ENCODE measurements at places on chromosomes 11 and 22.

GRCh38 chr11:47786373-47786772 lies 19.2 kb upstream of the FNBP4 start:
- DNase-seq = no peak

DNA sequence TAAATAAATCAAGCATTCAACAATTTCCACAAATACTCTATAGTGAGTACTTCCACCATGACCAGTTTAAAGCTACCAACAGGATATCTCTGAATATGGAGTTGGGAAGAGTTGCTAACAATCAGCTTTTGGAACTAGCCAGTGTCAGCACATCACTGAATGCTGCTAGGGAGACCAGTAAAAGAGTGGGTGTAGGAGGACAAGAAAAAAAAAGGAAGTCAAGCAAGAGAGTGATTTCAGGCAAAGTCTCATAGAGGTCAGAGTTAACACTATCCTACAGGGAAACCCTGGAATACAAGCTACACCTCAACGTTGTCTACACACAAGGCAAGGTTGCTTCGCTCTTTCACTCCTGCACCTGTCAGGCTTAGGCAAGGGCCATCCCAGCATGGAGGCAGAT lies 24.2 kb downstream of the EIF3F start:
- DNase-seq = no peak

DNA sequence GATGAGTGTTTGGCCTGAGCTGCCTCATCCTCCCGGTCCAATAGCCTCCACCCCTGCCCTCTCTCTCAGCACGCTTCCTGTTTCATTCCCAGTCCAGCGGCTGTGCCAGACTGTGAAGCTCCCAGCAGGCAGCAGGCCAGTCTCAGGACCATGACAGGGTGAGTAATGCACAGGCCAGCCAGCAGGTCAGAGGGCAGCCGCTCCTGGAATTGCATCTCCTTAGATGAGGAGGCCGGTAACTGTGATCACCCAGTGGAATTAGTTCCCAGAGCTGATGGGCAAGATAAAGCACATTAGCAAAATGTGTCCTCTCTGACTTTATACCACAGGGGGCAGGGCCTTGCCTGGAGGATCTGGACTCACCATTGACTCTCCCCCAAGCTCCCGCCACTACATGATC lies 251.2 kb downstream of the ETS1 start:
- DNase-seq = no peak

DNA sequence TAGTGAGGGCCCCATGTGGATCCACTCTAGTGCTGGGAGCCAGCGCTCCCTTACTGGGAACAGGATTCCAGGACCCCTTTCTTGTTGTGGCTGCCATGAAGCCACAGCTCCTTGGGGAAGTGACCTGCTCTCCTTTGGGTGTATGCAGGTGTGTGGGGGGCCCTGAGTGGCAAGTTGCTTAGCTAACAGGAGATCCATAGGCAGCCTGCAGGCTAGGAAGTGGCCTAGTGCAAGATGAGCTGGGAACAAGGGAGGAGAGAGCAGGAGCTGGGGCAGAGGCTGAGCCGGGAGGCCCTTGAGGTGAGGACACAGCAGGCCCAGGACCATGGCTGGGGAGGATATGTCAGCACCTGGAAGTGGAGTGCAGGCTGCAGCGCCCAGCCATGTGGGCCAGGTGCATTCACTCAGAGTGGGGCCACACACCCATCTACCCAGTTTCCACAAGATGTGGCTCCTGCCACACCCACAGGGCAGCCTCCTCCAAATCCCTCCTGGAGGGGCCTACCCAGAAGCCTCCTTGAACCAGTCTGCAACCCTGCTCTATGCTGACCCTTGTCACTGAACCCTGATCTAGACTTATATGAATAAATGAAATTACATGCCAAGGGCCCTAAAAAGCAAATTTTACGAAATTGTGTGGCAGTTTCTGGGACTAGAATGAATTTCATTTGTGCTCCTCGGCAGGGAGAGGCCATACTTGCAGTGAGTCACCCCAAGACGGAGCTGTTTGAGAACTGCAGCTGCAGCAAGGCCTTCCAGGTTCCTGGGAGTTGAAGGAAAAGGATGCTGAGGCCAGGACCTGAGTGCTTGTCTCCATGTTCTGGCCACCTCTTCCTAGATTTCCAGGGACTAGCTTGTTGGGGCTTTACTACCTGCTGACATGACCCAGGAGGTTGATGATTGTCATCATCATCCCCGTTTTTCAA lies 3.2 kb downstream of the THAP7 start:
- DNase-seq = no peak

- DNase-seq = no peak
Observed at GRCh38 chr11:47791774-47792430, 24.8 kb upstream of the FNBP4 start.

- no peak for DNase-seq
Observed at GRCh38 chr11:30917859-30918478, 331.8 kb upstream of the MPPED2 start.

DNA sequence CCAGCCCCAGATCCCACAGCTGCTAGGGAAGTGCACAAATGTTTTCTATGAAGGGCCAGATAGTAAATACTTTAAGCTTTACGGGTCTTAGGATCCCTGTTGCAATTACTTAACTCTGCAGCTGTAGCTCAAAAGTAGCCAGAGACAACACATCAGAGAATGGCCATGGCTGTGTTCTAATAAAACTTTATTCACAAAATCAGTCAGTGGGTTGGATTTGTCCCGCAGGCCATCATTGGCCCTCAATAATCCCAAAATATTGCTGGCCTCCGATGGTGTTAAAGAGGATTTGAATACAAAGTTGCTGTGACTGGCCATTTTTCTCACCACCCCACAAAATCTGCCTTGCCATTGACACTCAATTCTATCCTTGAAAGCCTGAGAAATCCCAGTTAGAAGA lies 49.6 kb downstream of the ISX start:
- DNase-seq = no peak

- DNase-seq = no peak
Observed at GRCh38 chr11:72712168-72712751, 38.0 kb upstream of the PDE2A start.

DNA sequence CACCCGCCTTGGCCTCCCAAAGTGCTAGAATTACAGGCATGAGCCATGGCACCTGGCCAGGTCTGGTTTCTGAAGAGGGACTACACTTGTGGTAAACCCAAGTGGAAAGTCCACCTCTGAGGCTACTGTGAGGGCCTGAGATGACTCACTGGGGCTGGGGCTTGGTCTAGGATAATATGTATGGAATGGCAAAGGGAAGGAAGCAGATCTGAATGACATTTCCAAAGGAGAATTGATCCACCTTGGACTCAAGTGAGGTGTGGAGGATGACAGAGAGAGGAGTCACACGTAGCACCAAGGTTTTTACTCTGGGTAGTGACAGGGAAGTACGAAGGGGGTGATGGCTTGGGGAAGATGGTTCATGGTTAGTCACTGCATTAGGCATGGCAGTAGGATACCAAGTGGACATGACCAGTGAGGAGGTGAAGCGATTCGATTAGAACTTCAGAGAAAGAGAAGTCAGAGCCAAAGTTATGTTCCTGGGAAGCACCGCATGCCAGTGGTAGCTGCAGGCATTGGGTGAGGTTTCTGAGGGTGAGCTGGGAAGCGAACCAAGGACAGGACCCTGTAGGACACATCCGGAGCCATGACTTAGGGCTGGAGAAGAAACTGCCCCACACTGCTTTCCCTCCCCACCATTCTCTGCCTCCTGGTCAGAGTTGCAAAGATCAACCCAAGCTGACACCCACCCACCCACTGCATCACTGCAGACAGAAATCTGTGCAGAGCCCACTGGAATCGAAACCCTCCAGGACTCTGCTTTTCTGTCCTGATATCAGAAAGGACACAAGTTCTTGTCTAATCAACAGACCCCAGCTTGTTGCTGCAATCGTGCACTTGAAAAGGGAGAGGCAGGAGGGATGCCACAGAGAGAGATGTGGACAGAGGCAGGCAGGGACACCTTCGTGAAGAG lies 13.0 kb upstream of the BCL9L start:
- DNase-seq = no peak

DNA sequence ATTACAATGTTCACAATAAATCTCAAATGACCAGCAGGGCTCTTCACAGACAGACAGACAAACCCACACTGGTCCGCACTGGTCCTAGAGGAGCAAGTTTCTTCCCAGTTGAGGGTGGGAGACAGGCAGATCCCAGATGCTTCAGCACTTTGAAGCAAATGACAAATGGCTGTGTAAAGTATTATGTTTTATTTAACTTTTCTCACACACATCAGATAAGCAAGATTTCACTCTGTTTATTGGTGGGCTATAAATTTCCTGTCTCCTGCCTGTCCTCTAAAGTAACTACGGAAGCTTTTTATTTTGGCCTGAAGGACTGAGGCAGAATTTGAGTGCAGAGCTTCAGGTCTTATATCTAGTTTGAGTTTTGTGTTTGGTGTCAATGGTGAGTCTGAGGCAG lies 174.7 kb upstream of the MTNR1B start:
- no peak for DNase-seq

DNA sequence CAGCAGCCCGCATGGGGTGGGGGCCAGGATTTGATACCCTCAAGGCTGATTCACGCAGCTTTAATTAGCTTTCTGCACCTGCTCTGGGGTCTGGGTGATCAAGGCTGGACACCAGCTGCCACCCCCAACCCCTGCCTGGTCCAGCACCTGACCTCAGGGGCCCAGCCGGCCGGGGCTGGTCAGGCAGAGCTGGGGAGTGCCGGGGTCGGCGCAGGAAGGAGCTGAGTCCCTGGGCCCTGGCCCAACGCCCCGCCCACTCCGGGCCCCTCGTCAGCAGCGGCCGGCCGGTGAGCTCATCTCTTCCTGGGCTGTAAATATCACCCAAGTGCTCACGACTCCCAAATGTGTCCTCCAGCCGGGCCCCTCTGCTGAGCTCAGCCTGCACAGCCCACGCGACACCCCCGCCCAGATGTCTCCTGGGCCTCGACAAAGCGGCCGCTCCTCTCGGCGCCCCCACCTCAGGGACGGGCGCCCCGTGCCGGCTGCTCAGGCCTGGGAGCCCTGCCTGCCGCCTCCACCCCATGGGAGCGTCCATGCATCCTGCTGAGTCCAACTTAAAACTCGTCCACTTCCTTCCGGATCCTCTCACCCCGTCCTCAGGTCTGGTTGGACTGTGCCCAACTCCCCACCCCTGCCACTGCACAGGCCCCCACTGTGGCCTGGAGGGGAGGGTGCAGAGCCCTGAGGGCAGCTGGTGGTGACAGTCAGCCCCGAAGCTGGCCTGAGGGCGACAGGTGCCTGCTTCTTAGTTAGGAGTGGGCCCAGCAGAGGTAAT lies 29.0 kb downstream of the RTN4R start:
- DNase-seq = peak; percentile 50

GRCh38 chr22:35071784-35072183 lies 5.8 kb downstream of the ISX start:
- no peak for DNase-seq

GRCh38 chr11:47177846-47178245 lies 1.2 kb upstream of the ARFGAP2 start:
- no peak for DNase-seq

DNA sequence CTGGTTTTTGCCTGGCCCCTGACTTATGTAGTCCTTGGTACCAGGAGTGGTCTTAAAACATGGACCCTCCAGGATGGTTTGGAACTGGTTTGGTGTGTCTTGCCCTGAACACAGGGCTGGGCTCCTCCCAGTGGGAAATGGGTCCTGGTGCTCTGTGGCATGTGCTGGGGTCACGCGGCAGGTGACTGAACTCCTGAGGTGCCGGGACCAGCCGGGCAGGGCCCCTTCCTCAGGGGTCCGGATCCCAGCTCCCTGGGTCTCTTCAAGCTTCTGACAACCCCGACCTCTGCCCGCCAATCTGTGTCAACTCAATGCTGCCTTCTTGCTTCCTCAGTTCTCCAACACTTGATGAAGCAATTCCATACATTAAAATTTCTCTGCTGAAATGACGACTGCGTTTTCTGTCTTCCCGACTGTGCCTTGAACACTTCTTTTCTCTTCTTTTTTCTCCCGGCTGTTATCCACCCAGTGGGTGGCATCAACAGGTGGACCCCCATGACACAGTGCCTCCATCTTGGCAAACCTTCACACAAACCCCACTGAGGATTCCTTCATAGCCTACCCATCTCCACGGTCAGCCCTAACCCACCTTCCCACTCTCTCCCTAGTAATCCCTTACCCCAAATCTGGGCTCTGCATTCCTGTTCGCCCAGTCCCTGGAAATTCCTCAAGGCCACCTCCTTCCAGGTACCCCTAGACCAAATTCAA lies 4.4 kb downstream of the IFT27 start:
- DNase-seq = no peak

- DNase-seq = no peak
Observed at GRCh38 chr11:118625976-118626375, 18.6 kb downstream of the PHLDB1 start.

DNA sequence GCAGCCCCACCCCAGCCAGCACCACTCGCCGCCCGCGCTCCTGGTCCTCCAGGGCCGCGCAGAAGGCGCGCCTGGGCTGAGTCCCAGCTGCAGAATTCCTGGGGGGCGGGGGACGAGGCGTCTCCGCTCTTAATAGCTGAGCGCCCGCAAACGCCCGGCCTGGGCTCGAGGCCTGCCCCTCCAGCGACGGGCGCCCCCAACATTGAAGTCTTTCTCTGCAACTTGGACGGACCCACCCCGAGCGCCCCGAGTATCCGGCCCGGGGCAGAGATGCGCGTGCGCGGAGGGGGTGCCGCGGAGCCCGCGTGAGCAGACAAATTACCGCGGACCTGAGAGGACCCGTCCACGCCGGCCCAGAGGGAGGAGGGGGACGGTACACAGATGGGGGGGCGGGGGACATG lies 6.7 kb upstream of the SYT7 start:
- DNase-seq = no peak

DNA sequence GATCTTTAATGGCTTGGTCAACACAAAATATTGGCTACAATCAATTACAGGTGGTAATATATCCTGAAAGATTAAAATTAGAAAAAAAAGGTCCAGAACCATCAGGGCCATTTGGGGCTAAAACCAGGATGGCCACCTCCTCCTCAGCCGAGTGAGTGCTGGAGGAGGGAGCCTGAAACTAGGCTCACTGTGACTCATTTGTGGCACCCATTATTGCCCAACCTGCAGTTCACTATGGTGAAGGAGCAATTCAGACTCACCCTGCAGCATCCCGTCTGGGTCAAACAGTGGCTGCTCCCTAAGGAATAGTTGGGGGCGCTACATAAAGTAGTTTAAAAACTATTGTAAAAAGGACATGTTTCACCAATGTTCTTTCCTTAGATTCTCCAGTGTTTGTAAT lies 60.7 kb downstream of the GLYATL1 start:
- DNase-seq = no peak

DNA sequence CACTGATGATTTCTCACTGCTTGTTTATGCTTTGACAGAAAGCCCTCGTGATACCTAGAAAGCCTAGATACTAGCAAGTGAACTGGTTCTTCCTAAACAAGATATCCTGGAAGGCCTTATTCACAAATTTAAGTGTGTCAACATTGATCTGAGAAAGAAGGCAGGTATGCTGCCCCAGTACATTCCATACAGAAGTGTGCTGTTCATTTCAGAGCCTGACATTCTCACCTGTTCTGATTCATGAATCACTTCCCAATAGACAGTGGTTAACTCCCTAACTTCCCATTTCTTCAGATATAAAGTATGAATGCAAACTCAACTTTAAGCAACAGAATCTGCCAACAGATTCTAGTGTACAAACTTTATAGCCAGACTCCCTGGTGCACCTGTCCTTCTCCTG lies 15.5 kb upstream of the RASSF10 start:
- DNase-seq = no peak

GRCh38 chr11:4994551-4994950 lies at the start of gene OR51L1:
Gene OR51L1 (plus strand): TSS chr11:4994851. CDS start chr11:4998983, 4,132 bp downstream.
- DNase-seq = no peak

Measured in stimulated activated naive CD8-positive, alpha-beta T cell treated with anti-CD3 and anti-CD28 coated beads, Interleukin-15, Interleukin-2, amounts not matched to agents 100 U/mL and 50 U/mL, for 24 hours (primary cell).